ENCODE measurements at places on chromosomes 11 and 22.

GRCh38 chr11:63888170-63889086 is 28.5 kb downstream of the RCOR2 start:
- DNase-seq = no peak

DNA sequence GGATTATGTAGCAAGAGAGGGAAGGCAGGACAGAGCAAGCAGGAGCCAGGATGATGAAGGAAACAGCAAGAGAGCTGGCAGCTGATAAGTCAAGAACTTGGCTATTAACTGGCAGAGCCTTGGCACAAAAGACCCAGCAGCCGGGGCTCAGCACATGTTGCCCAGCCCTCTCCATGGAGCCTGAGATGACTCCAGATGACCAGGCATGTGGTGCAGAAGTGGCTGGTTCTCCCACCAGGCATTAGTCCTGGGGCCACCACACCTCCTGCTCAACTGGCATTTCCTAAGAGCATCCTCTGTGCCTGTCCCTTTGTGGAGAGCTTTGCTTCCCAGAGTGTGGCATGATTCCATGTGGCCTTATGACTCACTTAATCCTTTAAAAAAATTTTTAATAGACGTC is 522.6 kb downstream of the MN1 start:
- DNase-seq = no peak

DNA sequence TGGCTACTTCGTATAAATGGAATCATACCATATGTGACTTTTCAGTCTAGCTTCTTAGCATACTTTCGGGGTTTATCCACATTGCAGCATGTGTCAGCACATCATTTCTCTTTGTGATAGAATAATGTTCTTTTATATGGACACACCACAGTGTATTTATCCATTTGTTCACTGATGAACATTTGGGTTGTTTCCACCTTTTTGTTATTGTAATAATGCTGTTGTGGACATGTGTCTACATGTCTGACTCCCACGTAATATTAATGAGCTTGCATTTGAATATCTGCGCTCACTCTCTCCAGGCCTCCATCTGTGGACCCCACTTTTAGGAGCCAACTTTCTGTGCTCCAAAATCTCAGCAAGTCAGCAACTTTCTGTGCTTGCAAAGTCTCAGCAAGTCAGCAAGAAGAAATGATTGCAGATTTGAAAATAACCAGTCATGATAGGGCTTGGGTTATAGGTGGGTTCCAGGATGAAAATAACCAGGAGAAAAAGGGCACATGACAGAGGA is 53.9 kb upstream of the GALNT18 start:
- no peak for DNase-seq

DNA sequence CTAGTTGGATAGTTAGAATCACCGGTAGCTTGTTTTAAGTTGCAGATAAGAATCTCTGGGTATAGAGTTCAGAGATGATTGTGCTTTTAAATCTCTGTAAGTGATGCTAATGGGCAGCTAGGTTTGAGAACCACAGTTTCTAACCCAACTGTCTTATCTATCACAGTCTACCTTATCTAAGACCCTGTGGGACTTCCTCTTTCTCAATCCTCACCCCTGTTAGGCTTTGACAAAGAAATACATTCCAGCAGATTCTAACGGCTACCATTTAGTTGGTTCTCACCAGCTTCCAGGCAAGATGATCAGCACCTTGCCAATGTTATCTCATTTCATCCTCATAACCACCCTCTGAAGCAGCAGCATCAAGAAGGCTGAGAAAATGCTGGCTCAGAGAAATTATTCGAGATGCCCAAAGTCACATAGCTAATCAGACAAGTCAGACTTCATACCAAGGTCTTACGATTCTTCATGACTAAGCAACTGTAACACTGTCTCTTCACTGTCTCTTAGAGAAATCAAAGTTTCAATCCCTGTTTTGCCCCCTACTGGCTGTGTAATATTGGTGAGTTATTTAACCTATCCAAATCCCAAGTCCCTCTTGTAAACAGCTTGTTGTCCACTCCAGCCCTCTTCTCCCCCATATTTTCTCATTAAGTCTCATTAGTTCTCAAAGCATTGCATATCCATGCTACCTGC is 192.4 kb upstream of the API5 start:
- DNase-seq = no peak

GRCh38 chr22:47030143-47030661 is 267.8 kb downstream of the TBC1D22A start:
- no peak for DNase-seq

All from left kidney (tissue), 8 donors.